ENCODE measurements at places on chromosomes 12 and 14.
A peak's percentile ranks its signal among the peaks of the same experiment; 100 is the strongest.

DNA sequence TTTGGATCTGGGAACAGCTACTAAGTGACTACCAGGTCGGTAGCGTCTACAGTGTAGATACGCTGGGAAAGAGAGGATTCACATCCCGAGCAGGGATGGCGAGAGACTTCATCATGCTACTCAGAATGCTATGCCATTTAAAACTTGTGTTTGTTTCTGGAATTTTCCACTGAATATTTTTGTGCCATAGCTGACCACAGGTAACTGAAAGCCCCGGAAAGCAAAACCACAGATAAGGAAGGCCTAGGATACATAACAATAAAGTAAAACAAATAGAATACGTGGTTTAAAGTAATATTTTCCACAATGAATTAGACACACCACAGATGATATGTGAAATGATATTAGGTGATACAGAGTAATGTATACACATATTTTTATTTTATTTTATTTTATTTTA lies 7.9 kb upstream of the HCAR1 start:
- no peak for DNase-seq

GRCh38 chr12:121888478-121889273 lies at the start of gene PSMD9:
TSS of gene PSMD9 (plus strand) at chr12:121888790. CDS start at chr12:121888857, 67 bp downstream.
- DNase-seq, result peak; percentile 97

- no peak for DNase-seq
These were observed 38.1 kb downstream of the BBS10 start for GRCh38 chr12:76310110-76310509.

- DNase-seq, result no peak
These were observed 288.0 kb downstream of the TRHDE start for GRCh38 chr12:72560003-72560769.

GRCh38 chr14:76710056-76711010 lies 50.9 kb upstream of the VASH1 start:
- no peak for DNase-seq

GRCh38 chr14:66088656-66089055 lies 397.5 kb upstream of the CCDC196 start:
- no peak for DNase-seq

GRCh38 chr14:84017495-84017894 lies 1512.4 kb upstream of the FLRT2 start:
- DNase-seq, result no peak

- DNase-seq, result no peak
These were observed 43.4 kb upstream of the NR2C1 start for GRCh38 chr12:95116773-95117172.

DNA sequence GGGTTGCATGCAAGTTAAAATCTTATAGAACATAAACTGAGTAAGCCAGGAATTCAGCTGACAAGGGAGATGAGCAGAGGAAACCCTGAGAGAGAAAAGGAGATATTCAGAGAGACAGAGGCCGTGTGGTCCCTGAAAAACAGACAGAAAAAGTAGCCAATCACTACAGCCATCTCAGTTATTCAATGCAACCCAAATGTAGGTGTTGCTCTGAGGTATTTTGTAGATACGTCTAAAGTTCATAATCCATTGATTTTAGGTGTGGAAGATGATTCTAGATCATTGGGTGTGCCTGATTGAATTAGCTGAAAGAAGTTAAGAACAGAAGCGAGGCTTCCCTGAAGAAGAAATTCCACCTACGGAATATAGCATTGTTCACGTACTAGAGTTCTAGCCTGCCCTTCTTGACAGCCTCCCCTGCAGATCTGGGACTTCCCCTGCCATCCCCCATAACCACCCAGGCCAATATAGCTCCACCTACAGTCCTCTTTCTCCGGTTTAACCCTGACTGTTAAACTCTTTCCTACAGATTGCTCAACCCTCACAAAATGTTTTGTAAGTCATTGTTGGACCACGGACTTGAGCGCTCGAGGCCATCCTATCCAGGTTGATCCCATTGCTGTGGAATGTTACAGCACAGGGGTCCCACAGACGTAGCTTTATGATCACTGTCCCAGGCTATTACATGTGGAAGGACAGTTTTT lies 21.7 kb downstream of the AICDA start:
- DNase-seq, result no peak

- DNase-seq, result no peak
These were observed 493.3 kb downstream of the TMTC2 start for GRCh38 chr12:83179999-83180398.

GRCh38 chr12:16499611-16500010 lies 106.4 kb downstream of the LMO3 start:
- no peak for DNase-seq

DNA sequence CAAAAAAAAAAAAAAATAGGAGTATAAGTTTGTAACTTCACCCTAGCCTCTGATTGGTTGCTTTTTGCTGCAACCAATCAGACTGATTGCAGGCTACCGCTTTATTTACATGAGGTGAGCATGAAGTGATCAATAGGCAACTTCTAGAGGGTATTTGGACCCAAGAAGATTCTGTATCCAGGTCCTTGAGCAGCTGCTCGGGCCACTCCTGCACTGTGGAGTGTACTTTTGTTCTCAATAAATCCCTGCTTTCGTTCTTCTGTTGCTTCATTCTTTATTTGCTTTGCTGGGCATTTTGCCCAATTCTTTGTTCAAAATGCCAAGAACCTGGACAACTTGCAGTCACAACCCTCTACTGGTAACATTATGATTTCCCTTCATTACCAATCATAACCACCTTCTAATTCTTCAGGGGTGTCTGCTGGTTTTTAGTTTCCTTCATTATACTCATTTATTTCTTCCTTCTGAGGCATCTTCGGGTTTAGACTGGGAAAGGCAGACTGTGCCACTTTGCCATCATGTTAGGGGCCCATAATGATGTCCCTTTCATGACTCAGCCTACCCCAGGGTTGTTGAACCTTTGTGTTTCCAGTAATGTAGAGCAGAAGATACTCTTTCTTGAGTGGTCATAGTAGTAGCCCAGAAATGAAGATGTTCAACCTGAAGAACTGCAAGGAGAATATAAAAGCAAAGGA lies 43.4 kb upstream of the LIMA1 start:
- DNase-seq, result no peak

DNA sequence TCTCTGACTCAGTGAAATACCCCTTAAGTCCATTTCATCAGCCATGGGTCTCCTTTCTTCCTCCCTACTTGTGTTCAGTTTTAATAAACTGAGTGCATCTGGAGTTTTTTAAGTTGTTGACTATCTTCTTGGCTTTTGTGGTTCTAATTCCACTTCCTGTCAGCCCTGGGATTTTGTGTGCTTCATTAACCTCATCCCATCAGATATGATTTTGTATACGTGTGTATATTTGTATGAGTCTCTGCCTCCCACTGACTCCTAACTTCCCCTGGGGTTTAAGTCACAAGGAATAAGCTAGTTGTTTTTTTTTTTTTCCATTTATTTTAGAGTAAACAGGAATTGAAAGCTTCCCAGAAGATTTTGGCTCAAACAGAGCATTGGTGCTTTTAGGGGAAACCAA lies 62.7 kb downstream of the TTLL5 start:
- no peak for DNase-seq

- DNase-seq, result no peak
These were observed 2.3 kb downstream of the HDAC7 start for GRCh38 chr12:47817272-47818006.

DNA sequence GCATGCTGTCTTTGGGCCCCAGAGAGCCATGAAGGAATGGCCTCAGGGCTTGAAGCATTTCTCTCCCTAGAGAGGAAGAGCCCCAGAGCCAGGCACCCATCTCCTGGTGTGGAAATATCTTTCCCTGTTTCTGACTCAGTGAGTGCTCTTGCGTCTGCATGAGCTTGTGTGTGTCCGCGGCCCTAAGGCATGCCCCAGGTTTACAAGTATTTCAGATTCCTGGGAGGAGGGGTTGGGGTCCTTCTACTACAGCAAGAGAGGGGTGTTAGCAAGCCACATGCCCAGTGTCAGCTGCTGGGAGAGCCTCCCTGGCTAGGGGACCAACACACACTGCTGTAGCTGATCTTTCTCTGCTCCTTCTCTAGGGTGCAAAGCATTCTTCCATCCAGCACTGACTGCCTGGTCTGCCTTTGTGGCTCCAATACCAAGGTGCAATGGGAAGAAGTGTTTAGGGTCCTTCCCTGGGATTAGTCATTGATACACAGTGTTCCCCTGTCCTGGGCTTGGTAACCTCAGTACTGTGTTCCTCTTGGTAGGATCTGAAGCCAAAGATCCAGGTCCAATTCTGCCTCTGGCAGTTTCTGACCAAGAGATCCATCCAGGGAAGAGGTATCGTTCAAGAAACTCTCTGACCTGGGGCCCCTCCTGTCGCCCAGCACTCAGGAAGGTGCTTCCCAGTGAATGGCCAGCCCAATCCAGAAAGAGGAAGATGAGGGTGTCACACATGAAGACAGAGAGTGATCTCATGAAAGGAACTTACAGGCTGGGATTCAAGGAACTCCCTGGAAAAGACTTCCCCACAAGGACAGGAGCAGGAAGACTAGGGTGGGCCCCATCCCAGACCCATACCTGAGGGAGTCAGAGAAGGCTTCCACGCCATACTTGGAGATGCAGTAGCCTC lies 3.1 kb downstream of the RDH16 start:
- DNase-seq, result no peak

DNA sequence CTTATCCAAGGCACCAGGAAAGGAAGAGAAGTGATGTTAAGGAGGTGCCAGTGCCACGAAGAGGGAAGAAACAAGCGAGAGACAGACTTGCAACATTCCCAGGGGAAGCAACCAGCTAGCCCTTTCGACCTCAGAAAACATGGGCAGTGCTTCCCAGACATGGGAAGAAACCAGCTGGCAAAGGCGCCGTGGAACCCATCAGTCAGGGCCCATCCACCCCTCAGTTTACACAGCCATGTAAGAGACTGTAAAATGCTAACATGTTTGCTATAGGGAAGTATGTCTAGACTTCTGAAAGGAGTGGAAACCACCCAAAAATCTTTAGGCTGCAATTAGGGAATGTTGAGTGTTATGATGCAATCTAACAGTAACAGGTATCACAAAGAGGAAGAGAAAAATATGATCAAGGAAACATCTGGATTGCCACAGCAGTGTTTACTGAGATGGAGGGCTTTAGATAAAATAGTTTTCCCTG lies 26.3 kb downstream of the ANAPC5 start:
- no peak for DNase-seq

- DNase-seq, result no peak
These were observed 229.7 kb downstream of the SLC25A21 start for GRCh38 chr14:36942522-36943245.

GRCh38 chr12:122893208-122894153 lies 2.4 kb downstream of the VPS37B start:
- DNase-seq, result no peak

GRCh38 chr14:68363466-68363842 lies 429.4 kb downstream of the ZFP36L1 start:
- no peak for DNase-seq

GRCh38 chr14:72521045-72521444 lies 372.9 kb downstream of the DPF3 start:
- no peak for DNase-seq

DNA sequence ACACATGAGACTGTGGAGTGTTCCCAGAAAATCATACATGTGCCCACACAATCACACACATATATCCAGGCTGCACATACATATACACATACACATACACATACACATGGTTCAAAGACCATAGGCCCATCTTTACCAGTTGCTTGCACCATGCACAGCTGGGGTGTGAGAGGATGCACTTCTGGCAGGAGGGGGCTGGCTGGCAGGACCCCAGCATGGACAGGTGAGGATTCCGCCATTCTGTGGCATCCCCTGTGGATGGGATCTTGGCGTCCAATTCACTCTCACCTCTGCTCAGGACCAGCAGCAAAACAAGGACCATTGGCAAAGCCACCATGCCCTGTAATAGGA lies 7.0 kb downstream of the ITGB7 start:
- DNase-seq, result no peak

- no peak for DNase-seq
These were observed 60.5 kb upstream of the IGF1 start for GRCh38 chr12:102540815-102541385.

DNA sequence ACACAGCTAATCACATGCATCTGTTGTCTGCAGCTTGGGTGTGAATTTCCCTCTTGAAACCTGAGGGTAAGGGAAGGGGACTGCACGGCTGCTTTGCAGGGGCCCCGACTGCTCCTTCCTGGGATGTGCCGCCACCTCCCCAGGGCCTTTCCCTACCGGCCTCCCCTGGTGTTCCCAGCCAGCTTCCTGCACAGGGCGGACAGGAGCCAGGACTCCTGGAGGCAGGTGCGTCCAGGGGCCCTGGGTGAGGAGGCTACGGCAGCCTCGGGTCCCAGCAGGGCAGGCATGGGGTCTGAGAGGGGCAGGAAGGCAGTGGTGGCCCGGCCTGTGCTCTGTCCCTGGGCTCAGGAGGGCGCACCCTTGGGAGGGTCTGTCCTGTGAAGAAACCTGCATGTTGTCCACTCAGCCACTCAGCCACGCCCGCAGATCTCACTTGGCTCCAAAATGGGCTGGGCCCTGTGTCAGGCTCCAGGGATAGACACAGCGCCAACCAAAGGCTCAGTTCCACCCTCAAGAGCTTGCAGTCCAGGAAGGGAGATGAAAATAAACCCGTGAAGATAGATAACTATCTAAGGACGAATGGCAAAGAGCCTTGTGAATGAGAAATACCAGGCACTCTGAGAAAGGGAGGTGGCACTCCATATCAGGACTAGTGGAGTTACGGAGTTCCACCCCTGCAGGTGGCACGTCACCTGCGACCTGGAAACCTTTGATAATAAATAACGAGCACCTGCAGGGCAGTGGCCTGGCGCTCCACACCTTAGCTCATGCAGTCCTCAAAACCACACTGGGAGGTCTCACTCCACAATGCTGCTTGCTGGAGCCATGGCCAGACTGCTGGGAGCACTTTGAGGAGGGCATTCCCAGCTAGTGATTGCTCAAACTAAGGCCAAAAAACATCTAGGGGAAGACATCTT lies 427.4 kb downstream of the AACS start:
- DNase-seq, result no peak

- DNase-seq, result no peak
These were observed 31.1 kb downstream of the TMEM30B start for GRCh38 chr14:61250063-61250462.

GRCh38 chr12:107903341-107904061 lies 129.0 kb downstream of the ASCL4 start:
- DNase-seq, result peak; percentile 91

- no peak for DNase-seq
These were observed 5.2 kb downstream of the TRHDE start for GRCh38 chr12:72277415-72277814.

GRCh38 chr14:65704437-65704836 lies 291.9 kb downstream of the FUT8 start:
- DNase-seq, result no peak

- DNase-seq, result no peak
These were observed 84.3 kb upstream of the TMPO start for GRCh38 chr12:98431089-98431488.

- no peak for DNase-seq
These were observed 24.0 kb upstream of the ESRRB start for GRCh38 chr14:76351941-76352340.

- no peak for DNase-seq
These were observed 29.0 kb downstream of the DACT1 start for GRCh38 chr14:58666737-58667136.

- DNase-seq, result no peak
These were observed 224.3 kb upstream of the DCN start for GRCh38 chr12:91406920-91407341.
